ENCODE measurements at places on chromosomes 12 and 14.

GRCh38 chr12:14422516-14423230, 57.2 kb downstream of the ATF7IP start:
- no peak for DNase-seq

GRCh38 chr12:95136598-95136997, 63.2 kb upstream of the NR2C1 start:
- no peak for DNase-seq

DNA sequence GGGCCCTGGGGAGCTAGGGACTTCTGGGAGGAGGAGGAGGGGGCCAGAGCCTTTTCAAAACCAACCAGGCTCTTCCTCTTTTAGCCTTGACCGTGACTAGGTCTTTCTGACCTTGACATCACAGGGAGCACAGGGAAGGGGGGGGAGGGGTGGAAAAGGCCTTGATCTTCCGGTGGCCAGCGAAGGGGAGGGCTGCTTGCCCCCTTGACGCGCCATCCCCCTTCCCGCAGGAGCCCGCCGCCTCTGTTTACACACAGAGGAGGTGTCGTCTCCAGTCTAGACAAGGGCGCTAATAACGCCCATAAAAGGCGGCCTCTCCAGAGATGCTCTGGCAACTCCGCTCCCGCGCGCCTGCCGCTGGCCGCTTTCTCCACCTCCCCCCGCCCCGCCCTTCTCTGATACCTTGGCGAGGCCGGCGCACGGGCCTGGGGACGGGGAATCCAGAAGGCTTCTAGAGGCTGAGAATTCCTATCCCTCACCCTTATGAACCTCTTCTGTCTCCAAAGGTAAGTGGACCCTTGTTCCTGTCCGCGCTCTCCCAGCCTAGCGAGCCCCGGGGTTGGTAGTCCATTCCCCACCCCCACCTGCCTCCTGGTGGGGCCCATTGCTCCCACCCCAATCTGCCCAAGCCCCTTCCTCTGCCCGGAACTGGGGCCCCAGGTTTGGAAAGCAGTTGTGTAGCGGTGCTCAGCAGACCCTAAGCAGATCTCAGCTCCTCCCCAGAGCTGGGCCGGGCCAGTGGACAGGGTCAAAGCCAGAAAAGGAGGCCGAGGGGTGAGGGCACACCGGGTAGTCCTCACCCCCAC, 4.9 kb upstream of the HOXC12 start:
- no peak for DNase-seq

DNA sequence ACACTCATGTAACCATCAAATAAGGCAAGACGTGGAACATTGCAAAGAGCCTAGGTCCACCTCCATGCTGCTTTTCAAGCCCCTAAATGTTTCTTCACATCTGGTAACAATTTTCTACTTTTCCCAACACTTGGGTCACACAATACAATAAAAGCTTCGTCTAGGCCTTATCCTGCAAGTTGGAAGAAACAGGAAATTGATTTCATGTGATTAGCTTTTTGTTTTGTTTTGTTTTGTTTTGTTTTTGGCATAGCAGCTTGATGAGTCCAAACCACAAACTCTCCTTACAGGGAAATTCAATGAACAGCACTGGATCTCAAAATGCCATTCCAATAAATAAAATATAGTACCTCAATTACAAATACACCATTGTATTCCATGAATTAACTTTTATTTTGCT, 19.3 kb downstream of the TAS2R50 start:
- DNase-seq, result no peak

- no peak for DNase-seq
These were observed 78.5 kb downstream of the DPF3 start for GRCh38 chr14:72815430-72815829.

DNA sequence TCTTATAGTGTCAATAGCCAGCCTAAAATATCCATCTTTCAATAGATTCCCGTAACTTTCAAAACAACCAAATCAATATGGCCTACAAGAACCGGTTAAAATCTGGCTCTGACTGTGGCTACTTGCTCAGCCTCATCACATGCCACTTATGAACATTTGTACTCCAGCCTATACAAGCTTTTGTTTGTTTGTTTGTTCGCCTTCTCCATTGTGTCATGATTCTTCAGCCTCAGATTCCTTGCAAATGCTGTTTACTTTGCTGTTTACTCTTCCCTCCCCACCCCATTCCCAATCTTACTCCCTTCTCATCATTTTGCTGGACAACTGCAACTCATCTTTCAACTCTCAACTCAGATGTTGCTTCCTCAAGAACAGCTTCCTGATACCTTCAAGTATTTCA, 161.2 kb downstream of the CAPZA3 start:
- DNase-seq, result no peak
